ENCODE measurements at places on chromosomes 11 and 22.
A peak's percentile ranks its signal among the peaks of the same experiment; 100 is the strongest.

GRCh38 chr22:30665786-30666185 is 1.9 kb downstream of the DUSP18 start:
- DNase-seq, result no peak

DNA sequence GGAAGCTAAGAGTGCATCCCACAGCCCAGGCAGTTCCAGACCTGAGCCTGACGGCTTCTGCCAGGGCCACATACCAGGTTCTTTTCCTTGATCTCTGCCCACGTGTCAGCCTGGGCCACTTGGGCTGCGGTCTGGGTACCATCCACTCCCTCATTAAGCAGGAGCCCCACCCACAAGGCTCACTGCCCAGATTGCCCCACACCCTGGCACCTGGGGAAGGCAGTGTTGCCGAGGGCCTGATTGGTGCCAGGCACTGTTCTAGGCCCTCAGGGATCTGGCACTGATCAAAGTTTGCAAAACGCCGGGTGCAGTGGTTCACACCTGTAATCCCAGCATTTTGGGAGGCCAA is 15.4 kb downstream of the GGA1 start:
- DNase-seq, result no peak

DNA sequence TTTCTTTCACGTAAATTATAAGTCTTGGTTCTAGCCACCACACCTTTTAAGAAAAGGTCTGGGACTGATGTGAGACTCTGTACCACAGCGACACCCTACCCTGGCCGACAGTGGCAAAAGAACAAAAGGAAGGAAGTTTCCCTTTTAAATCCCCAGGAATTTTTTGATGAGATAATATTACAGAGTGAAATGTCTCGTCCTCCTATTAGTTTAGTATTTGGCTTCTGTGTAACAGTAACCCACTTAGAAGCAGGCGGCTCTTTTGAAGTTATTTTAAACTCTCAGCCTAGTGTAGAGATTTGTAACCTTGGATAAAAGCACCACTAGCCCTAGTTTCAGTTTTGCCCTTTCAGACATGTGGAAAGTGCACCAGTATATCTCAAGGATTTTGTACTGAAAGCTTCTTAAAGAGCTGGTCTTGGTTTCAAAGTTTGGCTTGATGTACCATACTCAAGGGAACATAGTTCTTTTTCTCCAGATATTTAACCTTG is 84.1 kb downstream of the C22orf31 start:
- peak; percentile 28 for DNase-seq

- no peak for DNase-seq
Measured at GRCh38 chr22:31080164-31080847, 812 bp upstream of the SMTN start.

GRCh38 chr11:126501641-126502040 is 146.2 kb downstream of the ST3GAL4 start:
- DNase-seq, result no peak

DNA sequence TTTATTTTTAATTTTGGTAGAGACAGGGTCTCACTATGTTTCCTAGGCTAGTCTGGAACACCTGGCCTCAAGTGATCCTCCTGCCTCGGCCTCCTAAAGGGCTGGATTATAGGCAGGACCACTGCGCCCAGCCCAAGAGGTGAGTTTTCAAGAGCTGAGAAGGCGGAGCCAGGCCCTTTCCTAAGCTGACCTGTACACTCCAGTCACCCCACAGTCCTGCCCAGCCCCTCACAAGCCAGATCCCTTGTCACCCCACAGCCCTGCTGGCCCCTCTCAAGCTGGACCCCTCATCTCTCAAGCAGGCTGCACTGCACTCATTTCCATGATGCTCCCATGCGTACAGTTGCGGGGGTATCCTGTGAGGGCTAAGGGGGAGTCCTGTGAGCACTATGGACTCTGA is 2.9 kb downstream of the DENND6B start:
- no peak for DNase-seq

- DNase-seq, result no peak
Measured at GRCh38 chr11:6650980-6651379, 4.6 kb downstream of the DCHS1 start.

DNA sequence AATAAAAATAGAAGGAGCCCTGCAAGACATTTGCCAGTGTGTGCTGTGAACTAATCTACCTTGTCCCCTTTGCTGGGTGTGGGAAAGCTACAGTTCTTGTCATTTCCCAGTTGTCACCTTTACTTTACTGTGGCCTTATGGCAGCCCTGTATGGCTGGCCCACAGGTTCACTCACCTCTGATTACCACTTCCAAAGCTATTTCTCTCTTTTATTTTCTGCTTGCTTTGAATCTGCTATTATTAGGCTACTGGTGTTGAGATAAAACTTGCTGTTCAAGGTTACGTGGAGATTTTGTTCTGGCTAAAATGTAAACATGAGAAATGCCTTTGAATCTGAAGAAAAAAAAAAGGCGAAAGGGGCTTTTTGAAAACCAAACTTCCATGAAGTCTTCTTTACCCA is 9.6 kb upstream of the CABP2 start:
- no peak for DNase-seq

- DNase-seq, result no peak
Measured at GRCh38 chr22:31126128-31126868, 3.5 kb downstream of the INPP5J start.

- no peak for DNase-seq
Measured at GRCh38 chr11:19844806-19845205, 132.2 kb downstream of the NAV2 start.

GRCh38 chr22:28143961-28144745 is 225.1 kb upstream of the PITPNB start:
- DNase-seq, result no peak

GRCh38 chr11:104254347-104254746 is 90.4 kb upstream of the PDGFD start:
- peak; percentile 43 for DNase-seq

DNA sequence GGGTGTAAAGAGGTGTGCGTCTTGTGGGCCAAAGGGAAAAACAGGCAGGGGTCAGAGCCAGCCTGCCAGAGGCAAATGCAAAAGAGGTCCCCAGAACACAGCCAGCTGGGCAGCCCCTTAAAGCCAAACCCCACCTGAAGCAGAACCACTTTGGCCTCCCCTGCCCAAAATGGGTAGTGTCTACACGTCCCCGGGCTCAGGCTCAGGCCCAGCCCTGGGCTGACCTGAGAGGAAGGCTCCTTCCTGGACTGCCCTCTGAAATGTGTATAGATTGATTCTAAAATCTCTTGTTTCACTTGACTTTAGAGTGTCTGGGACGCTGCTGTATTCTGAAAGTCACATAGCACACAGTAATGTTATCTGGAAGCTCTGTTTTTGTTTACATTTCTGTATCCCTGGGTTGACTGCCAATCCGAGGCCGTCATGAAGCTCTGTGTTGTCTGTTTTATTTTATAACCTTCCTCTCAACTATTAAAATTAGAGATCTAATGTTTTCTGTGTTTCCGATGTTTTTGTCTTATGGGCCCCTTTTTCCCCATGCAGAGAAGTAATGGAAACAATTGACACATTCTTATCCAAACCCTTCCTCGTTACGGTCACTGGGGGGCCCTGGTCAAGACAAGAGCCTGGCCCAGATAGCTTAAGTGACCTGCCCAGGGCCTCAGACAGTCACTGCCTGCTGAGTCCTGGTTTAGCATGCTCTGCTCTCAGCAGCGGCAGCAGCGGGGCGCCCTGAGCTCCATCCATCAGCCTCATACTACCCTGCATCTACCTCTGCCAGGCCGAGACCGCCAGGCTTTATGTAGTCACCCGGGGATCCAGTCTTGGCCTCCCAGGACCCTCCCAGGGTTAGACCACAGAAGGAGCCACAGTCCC is 10.1 kb downstream of the OVOL1 start:
- no peak for DNase-seq

GRCh38 chr11:29773656-29774264 is 243.1 kb downstream of the KCNA4 start:
- DNase-seq, result no peak

- peak; percentile 58 for DNase-seq
Measured at GRCh38 chr11:65425105-65425970, 2.7 kb downstream of the NEAT1 start.

GRCh38 chr11:122754028-122754427 is 84.3 kb upstream of the CRTAM start:
- DNase-seq, result no peak

DNA sequence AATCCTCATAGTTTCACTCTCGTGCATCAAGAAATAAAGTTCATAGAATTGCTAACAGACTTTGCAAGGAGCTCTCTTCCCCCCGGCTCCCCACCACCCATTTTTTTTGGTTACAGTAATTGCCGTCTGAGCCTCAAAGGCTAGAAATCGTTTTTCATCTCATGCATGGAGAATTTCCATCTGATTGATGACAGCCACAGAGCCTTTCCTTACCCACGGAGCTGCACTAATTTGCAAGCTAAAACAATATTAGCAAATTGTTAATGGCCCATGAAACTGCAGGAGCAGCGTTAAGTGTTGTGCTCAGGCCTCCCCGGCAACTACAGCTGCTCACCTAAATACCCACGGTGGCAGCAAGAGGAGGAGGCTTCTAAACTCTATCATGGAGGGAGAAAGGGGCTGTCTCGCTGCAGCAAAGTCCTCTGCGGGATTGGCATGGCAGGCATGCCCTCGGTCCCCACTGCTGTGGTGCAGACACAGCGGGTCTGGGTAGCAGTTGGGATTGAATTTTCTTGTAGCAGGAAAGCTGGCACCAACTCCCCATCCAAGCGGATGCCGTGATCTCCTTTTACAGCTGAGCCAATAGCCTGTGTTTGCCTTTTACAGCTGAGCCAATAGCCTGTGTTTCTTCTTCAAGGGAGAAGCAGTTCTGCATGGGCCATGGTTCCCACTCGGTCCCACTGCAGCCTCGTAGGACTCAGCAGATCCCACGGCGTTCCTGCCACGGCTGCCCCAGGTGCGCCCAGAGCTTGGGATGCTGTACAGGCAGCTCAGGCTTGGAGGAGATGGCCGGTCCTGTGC is 412.3 kb downstream of the BRD1 start:
- no peak for DNase-seq

DNA sequence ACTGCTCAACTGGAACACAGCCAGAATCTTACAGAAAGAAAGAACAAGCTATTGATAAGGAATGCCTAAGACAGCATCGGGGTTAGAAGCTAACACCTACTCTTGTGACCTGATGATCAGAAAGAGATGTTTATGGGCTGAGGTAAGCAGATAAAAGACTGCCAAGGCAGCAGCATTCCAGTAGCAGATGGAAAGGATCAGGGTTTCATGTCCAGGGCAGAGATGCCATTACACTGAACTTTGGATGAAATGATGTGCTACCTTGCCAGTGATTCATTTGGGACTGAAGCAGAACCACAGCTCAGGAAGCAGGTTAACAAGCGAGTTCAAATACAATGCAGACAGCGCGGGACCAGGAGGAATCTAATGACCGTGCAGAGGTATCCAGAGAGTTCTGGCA is 27.1 kb upstream of the APOA1 start:
- no peak for DNase-seq

- DNase-seq, result no peak
Measured at GRCh38 chr11:45152740-45153595, 6.5 kb downstream of the PRDM11 start.

DNA sequence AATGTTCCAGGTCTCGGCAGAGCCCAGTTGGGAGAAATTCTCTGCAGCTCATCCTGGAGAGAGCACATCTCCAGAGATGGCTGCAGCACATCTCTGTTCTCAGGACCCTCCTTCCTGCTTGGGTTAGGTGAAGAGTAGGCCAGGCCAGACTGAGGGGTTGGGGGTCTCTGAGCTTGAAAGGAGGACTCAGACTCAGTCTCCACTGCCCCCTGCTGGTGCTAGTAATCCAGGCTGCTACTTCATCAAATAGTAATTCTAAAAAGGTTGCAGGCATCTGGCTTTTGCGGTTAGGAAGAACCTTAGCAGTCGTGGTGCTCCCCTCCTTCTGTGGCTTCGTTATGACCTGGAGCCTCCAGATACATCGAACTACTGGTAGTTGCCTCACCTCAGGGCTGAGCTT is 9.7 kb downstream of the TUB start:
- peak; percentile 37 for DNase-seq

GRCh38 chr11:93481696-93482095 is 61.5 kb downstream of the SMCO4 start:
- DNase-seq, result no peak

DNA sequence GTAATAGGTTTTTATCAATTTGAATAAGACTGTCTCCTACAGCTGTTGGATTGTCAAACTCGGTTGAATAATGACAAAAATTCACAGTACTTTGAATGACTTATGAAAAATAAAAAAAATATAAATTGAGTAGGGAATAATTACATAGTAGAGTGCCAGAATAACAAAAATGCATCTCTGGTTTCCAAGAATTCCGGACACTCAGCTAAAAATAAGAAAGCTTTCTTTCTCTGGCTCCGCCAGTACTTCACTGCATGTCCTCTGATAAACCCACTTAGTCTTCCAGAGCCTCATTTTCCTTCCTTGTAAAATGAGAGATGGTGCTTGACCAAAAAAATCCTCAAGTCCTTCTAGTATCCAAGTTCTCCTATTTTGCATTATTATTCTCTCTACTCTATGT is 374.6 kb upstream of the LUZP2 start:
- DNase-seq, result no peak

GRCh38 chr11:71563406-71563805 is 2.0 kb upstream of the KRTAP5-10 start:
- peak; percentile 72 for DNase-seq

DNA sequence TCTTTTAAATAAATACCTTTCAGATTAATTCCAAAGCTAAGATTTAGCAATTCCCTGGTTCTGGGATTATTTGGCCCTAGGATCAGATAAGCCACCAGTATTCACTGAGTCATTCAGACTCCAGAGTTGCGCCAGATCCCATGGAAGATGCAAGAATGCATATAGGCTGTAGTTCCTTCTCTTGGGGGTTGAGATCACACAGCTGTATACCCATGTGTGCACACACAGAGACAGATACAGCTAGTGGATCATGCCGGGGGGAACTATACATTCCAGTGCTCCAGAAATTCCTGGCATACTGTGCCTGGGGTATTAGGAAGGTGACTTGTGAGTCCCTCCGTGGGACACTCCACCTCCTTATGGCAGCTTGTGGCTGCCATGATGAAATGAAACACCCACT is 75.4 kb downstream of the ZBTB16 start:
- peak; percentile 74 for DNase-seq

GRCh38 chr11:111429066-111429506 is 50.0 kb upstream of the POU2AF1 start:
- peak; percentile 40 for DNase-seq

- no peak for DNase-seq
Measured at GRCh38 chr11:73531386-73531785, 66.5 kb downstream of the FAM168A start.

DNA sequence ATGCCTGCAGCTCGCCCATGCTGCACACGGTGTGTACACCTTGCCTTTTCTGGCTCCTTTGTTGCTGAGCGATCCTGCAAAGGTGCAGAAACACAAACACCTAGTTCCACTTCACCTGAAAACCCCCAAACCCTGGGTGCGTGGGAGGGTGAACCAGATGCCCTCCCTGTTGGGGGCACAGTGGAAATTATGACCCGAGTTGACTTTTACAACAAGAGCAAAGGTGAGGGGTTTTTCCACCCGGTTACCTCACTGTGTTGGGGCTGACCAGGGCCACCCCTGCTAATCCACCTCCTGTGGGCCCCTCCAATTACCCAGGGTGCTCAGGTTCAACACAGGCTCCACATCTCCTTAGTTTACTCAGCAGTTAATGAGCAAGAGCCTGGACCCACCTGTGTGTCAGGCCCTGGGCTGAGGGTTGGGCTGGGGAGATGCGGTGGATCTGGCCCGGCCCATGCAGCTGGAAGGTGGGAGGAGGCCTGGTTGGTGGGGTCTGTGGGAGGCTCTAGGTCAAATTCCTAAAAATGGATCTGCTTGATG is 42.1 kb downstream of the LRRC32 start:
- DNase-seq, result no peak

GRCh38 chr11:75570559-75571139 is 8.6 kb downstream of the SERPINH1 start:
- no peak for DNase-seq

Data from brain microvascular endothelial cell (primary cell).